ENCODE measurements at places on chromosomes 1 and 21.

GRCh38 chr21:25536752-25537151, 70.5 kb downstream of the MRPL39 start:
- no peak for DNase-seq

GRCh38 chr1:14970115-14970798, 183.3 kb upstream of the TMEM51 start:
- peak; percentile 69 for DNase-seq

- DNase-seq = no peak
These were observed 585.1 kb downstream of the PTPRC start for GRCh38 chr1:199223936-199224335.

- DNase-seq = no peak
These were observed 63.7 kb downstream of the MATN1 start for GRCh38 chr1:30659702-30660101.

DNA sequence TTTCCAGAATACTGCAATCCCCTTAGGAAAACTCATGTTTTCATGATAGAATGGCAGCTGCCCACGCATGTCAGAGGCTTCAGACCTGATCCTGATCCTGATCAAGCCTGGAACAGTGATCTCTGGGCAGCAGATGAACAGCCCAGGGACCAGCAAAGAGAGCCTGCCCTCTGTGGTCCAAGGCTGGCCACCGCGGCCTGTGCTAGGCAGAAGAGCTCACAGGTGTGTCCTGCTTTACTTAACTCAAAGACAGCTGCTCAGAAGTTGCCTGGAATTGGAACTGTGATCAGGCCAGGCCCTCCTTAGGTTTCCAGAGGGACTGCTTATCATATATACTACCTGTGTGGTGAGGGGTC, 21.2 kb upstream of the BCAR3 start:
- no peak for DNase-seq

- DNase-seq = peak; percentile 82
These were observed 155.7 kb downstream of the TNFSF18 start for GRCh38 chr1:172895050-172895460.

DNA sequence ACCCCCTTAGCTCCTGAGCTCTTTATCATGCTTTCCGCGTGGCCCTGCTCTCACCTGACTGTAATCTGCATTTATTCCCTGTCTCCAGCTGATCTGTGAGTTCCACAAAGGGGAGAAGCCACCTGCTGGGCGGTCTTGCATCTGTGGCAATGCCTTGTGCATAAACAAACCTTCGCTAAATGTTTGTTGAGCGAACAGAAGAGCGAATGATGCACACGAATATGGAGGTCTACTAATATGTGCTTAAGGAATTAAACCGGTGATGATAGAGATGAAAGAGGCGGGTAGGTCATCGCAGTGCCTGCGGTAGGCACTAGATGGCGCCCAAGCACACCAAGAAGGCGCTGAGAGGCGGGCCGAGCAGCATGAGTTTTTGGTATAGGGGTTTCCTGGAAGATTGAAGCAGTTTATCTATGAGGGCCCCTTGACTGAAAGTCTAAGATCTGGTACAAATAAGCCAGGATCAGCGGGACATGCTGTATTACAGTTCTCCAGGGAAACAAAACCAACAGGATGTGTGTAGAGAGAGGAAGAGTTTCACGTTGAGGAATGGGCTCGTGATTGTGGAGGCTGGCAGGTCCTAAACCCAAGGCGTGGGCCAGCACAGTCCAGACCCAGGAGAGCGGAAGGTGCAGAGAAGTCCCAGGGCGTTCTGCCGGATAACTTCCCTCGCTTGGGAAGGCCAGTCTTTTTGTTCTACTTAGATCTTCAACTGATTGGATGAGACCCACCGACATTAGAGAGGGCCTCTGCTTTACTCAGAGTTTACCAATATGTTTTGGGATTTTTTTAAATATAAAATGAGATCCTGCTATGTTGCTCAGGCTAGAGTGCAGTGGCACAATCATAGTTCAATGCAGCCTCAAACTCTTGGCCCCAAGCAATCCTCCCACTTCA, 34.7 kb downstream of the TOMM20 start:
- DNase-seq = peak; percentile 96

DNA sequence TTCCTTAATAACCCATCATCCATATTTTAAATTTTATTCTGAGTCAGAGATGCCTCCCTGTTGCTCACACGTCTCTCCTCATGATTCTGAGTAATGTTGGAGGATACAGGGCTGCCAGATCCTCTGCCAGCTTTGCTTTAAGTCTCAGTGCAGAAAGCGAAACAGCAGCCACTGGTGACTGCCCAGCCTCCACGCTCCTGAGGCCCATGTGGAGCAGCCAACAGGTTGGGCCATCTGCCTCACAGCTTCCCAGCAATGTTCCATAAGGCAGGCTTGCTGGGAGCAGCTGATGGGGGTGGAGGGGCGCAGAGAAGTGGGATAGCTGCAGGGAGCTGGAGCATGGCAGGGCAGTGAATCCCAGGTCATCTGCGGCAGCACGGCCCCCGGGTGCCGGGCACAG, 104.2 kb downstream of the IGSF21 start:
- DNase-seq = no peak

- DNase-seq = no peak
These were observed 468.1 kb upstream of the PTBP2 start for GRCh38 chr1:96253246-96254035.

DNA sequence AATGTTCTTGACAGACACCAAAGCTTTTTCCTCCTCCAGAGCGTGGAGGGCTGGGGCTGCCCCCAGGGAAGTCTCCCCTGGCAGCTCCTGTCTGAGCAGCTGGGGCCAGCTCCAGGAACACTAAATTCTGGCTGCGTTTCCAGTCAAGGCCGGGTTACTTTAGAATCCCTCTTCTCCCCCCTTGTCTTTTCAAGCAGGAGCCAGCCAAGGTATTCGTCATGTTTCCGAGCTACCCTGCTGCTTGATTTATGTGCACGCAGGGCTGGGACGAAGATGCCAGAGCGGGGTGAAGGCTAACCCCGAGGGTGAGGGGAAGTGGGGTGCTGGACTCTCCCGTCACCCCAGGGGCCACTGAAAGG, 68.1 kb upstream of the ANGPTL1 start:
- no peak for DNase-seq

GRCh38 chr1:102937401-102937800, 170.9 kb downstream of the COL11A1 start:
- DNase-seq = no peak

DNA sequence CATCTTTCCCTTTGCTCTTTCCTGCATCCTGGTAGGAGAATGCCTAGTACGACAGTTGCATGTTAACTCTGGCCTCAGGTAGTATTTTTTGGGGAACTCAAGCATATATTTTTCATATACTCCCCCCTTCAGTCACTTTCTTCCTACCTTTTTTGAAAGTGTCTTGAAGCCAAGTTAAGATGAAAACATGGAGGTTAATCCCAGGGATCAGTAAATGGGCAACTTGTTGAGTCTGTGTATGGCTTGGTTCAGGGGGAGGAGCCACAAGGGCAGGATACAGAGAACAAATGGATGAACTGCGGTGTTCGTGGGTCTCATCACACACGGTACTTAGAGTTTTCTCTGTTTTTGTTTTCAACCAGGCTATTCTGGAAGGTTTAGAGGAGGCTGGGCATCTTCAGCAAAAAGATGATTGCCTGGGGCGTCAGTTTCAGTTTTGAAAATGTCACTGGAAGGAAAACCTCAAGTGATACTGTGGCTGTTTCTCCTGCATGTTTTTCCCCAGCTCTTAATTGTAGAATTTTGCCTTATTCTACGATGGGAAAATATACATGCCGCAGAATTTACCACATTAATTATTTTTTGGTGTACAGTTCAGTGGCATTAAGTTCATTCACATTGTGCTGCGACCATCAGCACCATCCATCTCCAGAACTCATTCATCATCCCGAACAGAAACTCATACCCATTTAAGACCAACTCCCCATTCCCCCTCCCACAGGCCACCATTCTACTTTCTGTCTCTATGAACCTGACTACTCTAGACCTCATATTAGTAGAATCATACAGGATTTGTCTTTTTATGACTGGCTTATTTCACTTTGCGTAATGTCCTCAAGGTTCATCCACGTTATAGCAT, 71.5 kb downstream of the MAP10 start:
- no peak for DNase-seq

- DNase-seq = no peak
These were observed 19.1 kb upstream of the NCF2 start for GRCh38 chr1:183609313-183609712.

DNA sequence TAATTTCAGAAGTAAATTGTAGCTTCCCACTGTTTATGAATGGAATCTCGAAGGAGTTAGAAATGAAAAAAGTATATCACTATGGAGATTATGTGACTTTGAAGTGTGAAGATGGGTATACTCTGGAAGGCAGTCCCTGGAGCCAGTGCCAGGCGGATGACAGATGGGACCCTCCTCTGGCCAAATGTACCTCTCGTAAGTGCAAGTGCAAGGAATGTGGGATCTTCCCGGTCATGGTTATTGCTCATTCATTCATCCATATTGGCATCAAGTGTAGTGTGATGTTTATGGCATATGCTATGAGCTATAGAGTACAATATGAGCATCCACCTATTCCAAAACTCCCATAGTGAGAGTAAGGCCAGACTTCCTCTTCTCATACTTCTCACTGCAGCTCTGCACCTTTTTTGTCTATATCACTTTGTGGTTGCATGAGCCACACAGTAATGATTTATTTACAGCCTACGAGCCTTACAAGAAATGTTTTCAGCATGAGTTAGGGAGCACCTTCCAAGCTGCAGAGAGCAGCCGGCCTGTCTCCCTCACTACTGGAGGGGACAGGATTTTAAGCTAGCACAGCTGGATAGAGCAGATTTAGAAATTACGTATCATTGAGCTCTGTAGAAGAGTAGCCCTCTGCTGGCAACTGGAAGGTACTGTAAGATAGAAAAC, 24.9 kb upstream of the CR1L start:
- peak; percentile 68 for DNase-seq

DNA sequence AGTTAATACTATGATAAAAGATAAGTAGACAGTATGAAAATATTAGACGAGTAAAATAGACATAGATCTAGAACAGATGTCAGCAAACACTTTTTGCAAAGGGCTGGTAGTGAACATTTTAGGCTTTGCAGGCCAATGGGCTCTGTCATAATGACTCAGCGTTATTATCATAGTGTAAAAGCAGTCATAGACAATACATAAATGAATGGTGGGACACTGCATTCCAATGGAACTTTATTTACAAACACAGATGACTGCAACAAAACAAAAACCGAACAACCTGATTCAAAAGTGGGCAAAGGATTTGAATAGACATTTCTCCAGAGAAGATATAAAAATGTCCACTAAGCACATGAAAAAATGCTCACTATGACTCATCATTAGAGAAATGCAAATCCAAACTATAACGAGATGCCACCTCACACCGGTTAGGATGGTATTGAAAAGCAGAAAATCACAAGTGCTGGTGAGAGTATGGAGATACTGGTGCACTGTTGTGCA, 7.3 kb downstream of the GSTM5 start:
- no peak for DNase-seq

DNA sequence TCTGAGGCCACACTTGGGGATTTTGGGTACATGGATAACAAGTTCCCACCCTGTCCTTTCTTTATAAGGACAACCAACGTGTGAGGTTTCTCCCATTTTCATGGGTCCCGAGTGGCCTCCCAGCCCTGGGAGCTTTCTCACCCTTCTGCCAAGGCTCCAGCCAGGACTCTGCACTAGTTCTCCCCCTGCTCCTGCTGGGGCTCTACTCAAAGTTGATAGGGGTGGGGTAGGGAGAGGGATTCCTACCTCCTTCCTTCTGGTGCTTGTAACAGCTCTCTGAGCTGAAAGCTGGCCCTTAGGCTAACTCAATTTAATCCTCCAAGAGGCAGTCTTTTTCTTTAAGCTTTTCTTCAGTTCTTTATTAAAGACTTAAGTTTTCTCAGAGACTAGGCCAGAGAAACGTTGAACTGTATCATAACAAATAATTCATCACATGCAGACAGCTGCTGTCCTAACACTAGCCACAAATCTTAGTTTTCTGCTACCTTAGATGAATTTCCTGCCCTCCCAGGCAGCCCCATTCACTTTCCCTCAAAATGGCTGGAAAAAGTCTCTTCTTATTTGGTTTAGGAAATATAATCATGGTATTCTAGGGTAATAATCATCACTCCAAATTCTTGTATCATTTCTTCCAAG, 22.4 kb upstream of the DR1 start:
- DNase-seq = no peak

GRCh38 chr1:28058168-28058567, 30.2 kb downstream of the EYA3 start:
- DNase-seq = no peak

DNA sequence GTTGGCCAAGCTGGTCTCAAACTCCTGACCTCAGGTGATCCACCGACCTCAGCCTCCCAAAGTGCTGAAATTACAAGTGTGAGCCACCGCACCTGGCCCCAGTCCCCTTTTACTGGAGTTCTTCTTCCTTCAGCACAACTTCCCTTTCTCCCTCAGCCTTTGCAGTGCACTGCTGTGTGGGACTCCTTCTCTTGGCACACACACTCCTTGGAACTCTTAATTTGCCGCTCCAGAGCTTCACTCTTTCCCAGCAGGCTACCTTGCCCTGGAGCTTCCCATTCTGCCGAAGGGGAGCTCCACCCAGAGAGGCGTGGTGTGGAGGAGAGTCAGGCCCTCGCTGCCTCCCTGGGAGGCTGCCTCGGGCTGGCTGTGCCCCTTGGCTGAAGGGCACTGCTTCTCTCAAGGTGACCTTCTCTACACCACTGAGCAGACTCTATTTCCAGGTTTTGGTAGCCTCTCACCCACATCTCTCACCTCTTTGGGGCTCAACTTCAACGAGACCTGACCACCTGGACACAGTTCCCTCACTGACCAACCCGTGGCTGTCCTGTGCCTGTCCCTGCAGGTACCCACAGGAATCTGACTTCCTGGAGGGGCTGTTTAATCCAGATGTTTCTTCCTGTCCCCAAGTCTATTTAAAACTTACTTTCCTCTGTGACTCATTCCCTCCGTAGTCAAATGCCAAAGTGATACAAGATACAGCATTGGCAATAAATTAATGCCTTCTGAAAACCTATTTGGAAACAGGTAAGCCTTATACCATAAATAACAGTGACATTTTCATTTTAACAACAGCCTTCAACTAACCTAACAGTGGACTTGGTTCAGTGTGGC, 227.3 kb upstream of the KIAA0040 start:
- DNase-seq = no peak

DNA sequence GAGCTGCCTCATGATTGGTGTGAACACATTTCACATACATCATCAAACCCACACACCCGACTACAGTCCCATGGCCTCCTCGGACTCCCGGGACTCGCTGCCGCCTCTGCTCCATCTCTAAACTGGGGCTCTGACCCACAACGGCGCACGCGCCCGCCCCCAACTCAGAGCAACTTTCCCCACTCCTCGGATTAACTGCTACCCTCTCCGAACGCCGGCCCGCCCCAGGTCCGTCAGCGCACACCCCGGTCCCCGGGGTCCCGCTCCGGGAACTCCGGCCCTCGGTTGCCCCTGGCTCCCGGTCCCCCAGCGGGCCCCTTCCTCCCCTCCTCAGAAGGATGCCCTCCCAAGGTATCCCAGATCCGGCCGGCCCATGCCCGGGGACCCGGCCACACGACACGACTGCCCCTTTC, 740 bp downstream of the DSTYK start:
- no peak for DNase-seq

GRCh38 chr1:86788300-86789206, 84.2 kb downstream of the SH3GLB1 start:
- no peak for DNase-seq
